ENCODE measurements at places on chromosomes 2 and 18.

GRCh38 chr2:221572821-221573429 lies 821 bp upstream of the EPHA4 start:
- peak; percentile 10 for DNase-seq

DNA sequence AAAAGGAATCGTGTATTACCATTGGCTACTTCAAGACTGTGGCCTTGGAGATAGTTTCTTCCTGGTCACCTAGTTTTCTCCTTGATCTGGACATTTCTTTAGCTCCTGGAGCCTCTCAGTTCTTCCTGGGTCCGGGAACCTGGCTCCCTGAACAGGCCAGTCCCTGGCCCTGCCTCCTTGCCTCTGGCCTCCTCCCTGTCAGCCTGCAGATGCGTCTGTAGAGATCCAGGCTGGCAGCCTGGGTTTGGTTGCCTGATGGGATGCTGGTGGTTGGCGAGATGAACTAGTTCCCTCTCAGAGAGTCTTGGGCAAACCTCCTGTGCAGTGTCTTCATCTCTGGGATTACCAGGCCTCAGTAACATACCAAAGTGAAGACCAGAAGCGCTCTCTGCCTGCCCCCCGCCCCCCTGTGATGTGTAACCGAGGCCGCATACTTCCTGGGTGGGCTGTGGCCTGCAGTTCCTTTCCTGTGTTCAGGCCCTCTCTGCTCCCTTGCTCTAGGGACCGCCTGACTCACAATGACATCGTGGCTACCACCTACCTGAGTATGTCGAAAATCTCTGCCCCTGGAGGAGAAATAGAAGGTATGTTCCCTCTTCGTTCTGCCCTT lies 85.4 kb downstream of the DYSF start:
- no peak for DNase-seq

DNA sequence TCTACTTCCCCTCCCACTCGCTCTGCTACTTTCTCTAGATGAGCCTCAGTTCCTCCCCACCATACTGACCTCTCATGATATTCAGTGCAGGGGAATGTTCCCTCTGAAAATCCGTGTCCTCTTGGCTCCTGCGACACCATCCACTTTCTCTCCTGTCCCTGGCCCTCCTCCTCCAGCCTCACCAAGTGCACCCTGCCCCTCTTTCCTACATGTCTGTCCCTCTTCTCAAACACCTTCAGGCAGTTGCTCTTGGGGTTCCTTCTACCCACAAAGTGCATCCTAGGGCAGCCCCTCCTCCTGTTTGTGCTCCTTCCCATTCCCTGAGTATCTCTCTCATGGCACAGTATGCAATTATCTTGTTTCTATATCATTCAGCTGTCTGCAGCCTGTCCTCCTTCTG lies 246.4 kb upstream of the RAB6C start:
- DNase-seq, result no peak

DNA sequence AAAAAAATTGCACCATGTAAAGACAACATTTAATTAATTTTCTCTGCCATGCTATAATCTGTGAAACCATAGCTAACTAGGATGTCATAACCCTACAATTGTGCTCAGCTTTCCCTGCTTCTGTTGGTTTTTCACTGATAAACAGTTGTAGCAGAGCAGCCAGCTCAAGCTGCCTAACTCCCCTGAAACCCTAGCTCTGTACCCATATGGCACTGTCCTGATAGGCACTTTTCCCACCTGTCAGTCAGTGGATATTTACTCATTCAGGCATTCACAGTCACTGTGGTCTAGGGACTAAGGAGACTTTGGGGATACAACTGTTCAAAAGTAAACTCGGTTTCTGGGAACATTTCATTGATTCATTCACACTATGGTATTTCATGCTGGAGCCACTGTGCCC lies 407.0 kb downstream of the DSEL start:
- DNase-seq, result no peak

DNA sequence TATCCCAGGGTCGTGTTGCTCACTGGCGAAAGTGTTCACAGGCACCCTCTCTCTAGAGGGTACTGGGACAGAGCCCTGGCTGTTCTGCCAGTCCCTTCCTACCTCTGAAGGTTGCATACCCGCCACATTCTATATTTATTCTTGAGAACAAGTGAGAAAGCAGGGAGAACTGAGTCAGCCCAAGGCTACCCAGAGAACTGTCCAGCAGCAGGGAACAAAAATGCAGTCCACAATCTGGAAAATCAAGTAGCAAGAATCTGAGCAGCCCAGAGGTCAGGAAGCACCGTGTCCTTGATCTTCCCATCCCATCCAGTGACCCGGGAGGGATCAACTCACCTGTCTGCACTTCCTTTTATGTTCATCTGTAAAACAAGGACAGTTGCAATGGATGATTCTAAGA lies 164.1 kb downstream of the FBXO15 start:
- no peak for DNase-seq

- DNase-seq, result peak; percentile 19
These were observed 26.0 kb upstream of the FOSL2 start for GRCh38 chr2:28366496-28367282.
